ENCODE measurements at places on chromosomes 1 and 21.

- no peak for DNase-seq
Observed at GRCh38 chr1:155011437-155012025, 8.9 kb downstream of the ZBTB7B start.

DNA sequence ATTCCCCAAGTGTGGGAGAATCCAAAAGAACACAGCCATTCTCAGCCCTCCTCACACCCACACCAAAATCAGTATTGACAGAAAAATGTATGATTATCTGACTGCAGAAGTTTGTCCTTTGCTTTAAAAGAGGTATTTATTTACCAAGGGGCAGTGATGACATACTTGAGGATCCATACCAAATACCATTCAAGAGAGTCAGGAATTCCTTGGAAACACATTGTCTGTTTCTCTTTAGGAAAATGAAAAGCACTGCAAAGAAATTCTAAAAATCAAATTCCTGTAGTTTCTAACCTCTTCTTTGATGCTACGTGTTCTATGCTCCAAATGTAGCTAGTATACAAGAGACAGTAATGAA lies 509.6 kb upstream of the CXADR start:
- no peak for DNase-seq

DNA sequence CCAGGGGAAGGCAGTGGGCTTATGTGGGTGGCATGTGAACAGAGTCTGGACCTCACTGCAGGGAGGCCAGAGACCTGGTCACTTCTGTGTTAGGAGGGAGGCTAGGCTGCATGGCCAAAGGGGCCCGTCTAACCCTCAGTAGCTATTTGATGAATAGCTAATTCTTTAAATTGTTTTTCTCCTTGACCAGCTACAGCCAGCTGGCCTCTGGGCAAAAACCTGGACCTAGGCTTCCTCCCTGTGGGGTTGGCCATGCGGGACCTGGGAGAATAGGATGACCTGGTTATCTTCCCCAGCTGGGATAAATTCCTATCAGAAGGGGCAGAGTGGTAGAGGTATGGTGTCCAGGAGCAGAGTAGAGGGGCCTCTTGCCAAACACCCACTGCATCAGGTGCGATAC lies 79.4 kb downstream of the TNR start:
- no peak for DNase-seq

GRCh38 chr1:21764615-21765423 lies 18.1 kb downstream of the USP48 start:
- no peak for DNase-seq

GRCh38 chr1:30685796-30686165 lies 37.6 kb downstream of the MATN1 start:
- DNase-seq: no peak

- DNase-seq: no peak
Observed at GRCh38 chr21:17679002-17679600, 66.4 kb upstream of the BTG3 start.

DNA sequence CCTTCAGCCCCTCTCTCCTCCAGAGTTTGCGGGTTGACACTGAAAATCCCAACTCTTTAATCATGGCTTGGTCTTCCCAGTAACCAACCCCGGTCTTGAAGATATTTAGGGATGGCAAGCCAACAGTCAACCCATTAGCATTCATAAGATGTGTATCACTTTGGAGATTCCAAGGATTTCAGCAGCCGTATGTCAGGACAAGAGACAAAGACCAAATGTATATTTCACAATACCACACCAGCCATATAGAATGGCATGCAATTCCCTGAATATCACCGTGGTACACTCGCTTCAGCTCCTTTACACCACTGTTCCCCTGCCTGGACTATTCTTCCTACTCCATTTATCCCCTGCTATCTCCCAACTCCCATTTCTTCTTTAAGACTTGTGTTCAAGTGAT lies 109.2 kb downstream of the CSMD2 start:
- DNase-seq: no peak

DNA sequence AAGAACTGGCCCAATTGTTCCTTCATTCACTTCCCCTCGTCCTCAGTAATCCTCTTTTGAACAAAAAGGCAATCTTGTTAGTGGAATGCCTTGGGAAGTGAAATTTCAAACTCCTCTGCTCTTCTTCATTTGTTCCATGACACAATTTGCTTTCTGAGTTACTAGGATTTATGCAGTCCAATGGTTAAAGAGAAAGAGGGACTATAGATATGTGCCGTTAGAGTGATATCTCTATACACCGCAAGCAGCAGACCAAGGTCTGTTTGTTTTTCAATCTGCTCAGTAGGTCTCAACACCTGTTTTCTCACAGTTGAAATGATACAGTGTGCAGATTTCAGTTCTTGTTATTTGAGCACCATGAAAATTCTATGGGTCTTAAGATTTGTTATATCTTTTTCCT lies 244.0 kb downstream of the DNM3 start:
- DNase-seq: no peak

DNA sequence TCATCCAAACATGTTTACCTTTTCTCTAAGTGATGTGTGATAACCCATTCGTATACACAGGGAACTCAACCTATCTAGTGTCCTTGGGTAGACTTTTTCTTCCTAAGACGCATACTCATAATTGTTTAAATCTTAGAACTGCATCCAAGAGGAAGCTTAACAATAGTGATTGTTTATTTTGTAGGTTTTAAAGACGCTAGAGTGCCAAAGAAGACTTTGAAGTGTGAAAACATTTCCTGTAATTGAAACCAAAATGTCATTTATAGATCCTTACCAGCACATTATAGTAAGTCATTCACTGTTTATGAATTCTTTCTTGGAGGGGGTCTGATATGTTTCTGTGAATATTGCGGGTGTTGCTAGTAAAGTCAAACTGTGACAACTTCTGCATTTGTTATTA lies 25.4 kb downstream of the PLA2G4A start:
- no peak for DNase-seq
